ENCODE measurements at places on chromosomes 3 and 15.
A peak's percentile ranks its signal among the peaks of the same experiment; 100 is the strongest.

DNA sequence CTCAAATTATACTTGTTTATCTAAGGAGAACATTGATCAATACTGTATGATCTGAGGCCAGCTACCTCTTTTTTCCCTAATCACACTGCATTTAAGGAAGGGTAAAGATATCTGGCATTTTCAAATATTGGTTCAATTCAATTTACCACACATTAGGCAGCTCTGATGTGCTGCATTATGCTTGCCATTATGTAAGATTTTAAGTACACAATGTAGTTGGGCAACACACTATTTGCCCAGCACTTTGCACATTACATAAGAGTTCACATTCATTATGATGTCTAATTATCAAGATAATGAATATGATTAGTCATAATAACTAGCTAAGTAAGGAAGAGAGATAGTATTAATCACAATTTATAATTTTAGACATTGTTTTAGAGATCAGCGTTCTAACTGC is 196.3 kb downstream of the BCHE start:
- no peak for DNase-seq

GRCh38 chr15:75182187-75183131 is 19.2 kb upstream of the C15orf39 start:
- DNase-seq, result no peak

GRCh38 chr3:60294181-60294580 is 957.1 kb downstream of the FHIT start:
- DNase-seq, result no peak

GRCh38 chr3:130738241-130738640 is 8.4 kb downstream of the PIK3R4 start:
- no peak for DNase-seq

- DNase-seq, result no peak
These were observed 1.4 kb downstream of the PPM1L start for GRCh38 chr3:160757233-160758106.

- DNase-seq, result no peak
These were observed 68.9 kb upstream of the TNFSF10 start for GRCh38 chr3:172591876-172592771.

GRCh38 chr3:36826240-36826639 is 61.9 kb upstream of the DCLK3 start:
- DNase-seq, result no peak

- DNase-seq, result peak; percentile 3
These were observed 1476.9 kb downstream of the SI start for GRCh38 chr3:163601426-163601825.

DNA sequence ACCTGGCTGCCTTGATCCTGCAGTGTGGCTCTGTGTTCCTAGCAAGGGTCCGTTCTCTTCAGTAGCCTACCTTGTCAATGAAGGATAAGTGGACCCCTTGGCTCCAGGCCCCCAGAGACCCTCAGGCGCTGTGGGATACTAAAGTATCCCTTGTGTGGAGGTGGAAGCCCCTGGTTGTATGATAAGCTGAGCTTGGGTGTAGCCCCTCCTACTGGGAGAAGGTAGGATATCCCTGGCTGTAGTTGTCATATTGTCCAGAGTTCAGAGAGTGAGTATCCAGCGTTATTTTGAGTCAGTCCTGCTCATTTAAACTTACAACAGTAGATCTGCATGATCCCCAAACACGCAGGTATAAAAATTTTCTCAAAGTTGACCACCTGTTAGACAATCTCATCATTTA is 496.8 kb downstream of the CNTN4 start:
- DNase-seq, result no peak

Measured in RKO (cell line).